Small intestine (tissue), 16 donors: ENCODE measurements at places on chromosomes 7 and 10. TPM values are rescaled to one million over a fixed set of nuclear protein-coding genes. Genes with fewer than 3 reads are reported as not detected.

Gene MBL2
- polyA plus RNA-seq, result not detected

- no peak for DNase-seq
Measured at GRCh38 chr10:29987471-29987870, 71.9 kb downstream of the JCAD start.

DNA sequence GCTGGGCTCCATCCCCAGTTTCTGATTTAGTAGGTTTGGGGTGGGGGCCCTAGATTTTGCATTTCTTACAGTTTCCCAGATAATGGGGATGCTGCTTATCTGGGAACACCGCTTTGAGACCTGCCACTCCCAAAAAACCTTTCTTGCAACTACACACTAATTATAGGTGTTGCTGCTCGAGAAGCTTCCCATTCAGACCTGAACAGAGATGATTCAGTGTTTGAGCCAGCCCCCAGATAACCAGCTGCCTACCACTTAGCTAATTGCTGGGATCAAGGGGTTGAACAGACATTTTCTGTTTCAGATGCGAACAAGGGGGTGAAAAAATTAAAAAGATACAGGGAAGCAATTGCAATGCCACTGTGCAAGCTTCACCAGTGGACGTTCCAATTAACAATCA is 448.5 kb downstream of the KCNMA1 start:
- no peak for DNase-seq

Gene HPS1
- 89.3 TPM for polyA plus RNA-seq

Gene ABCC2
- 5.6 TPM for polyA plus RNA-seq

Gene HOGA1
- polyA plus RNA-seq, result 0.45 TPM

Gene DGKI
- not detected for polyA plus RNA-seq

Gene TUBAL3
- 44.3 TPM for polyA plus RNA-seq

Gene CBLL1
- polyA plus RNA-seq, result 6.2 TPM

GRCh38 chr7:2650451-2650850 is 18.7 kb downstream of the TTYH3 start:
- no peak for DNase-seq

Gene TUBB8
- polyA plus RNA-seq, result 1.1 TPM

DNA sequence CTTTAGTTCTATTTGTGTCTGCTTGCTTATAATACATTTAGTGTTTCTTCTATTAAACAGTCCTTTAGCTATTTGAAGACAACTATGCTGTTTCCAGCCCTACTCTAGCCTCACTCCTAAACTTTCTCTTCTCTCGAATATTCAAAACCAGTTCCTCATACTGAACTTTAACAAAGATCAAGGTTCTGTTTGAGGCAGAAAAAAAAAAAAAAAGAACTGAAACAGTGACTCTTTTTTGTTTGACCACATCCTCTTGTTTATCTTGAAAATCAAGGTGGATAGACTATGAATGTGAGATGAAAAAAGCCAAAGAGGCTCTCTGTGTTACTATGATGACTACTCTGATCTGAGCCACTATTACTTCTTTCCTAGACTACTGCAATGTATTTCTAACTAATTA is 154.3 kb downstream of the ZNF365 start:
- peak; percentile 27 for DNase-seq

DNA sequence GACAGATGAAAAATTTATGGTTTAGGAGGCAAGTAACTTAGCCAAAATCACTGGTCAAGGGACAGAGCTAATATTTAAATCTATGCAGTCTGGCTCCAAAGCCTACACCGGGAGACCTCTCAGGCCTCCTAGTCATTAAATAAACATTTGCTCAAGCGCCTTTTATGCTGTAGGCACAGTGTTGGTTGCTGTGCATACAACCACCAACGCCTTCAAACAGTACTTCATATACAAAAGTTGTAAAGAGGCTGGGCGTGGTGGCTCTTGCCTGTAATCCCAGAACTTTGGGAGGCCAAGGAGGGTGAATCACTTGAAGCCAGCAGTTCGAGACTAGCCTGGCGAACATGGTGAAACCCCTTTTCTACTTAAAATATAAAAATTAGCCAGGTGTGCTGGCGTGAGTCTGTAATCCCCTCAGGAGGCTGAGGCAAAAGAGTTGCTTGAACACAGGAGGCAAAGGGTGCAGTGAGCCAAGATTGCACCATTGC is 159.8 kb downstream of the MAGI2 start:
- no peak for DNase-seq

DNA sequence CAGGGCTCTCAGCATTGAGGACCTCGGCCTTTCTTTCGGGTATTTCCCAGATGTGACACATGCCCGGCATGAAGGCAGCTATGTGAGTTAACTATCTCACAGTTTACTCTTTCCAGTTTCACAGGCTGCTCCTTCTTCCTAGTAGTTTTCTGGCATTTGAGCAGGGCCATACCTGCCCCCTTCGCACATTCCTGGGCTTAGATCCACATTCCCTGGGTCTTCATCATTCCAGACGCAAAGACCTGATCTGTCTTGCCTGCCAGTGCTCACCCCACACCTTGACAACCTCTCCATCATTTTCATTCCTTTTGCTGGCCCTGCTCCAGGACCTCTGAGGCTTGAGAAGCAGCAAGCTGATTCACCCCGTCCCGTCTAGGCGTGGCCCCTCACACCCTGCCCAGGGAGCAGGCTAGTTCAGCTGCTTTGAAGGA is 227.5 kb downstream of the WDR11 start:
- no peak for DNase-seq

GRCh38 chr10:51318399-51319172 is 244.3 kb downstream of the PRKG1 start:
- no peak for DNase-seq

DNA sequence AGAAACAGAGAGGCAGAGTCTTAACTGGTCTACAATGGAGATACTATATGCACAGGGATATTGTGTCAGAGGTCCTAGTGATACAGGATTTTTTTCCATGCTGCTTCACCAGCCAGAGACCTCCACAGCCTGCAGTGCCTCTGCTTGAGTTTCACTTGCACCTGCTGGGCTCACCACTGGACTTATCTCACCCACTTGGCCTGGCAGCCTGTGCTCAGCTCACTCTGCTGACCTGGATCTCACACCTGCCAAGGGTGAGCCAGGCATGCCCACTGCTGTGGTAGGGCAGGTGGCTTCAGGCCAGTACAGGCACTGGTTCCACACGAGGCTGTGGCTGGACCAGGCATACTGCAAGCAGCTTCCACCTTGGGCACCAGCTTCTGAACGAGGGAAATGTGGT is 36.6 kb downstream of the PNLIPRP3 start:
- DNase-seq, result no peak

DNA sequence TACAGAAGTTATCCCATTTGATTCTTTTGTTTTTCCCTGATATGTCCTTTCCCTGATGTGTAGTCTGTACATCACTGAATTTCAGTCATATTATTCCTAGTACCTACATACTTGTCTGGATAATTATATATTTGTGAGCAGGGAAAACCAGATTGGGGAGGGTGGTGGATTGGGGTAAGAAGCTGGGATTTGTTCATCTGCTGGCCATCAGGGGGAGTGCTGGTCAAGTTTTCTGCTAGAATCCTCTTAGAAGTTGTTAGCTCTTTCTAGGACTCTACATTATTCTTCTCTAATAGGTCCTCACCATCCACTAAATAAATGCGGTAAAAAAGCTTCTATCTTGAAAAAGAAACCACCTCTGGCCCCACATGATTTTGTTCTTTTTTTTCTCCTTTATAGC is 232.7 kb upstream of the TAC1 start:
- peak; percentile 48 for DNase-seq

DNA sequence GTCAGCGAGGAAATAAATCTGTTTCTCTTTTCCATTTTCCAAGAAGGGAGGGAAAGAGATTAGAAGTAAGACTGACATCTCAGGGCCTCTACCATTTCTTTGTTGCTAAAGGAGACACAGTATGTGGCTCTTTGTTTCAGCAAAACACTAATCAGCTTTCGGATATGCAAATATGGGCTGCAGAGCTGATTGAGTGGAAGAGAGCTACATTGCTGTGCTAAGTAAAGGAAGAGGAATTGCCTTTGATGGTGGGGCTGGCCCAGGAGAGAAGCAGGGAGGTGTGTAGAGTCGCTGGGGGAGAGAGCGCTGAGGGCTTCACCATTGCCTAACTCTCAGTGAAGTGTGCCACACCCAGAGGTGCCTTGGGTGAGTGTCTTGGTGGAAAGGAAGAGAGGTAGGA is 284.8 kb downstream of the SDK1 start:
- no peak for DNase-seq

- DNase-seq, result peak; percentile 29
Measured at GRCh38 chr10:99531026-99531695, 1.6 kb upstream of the NKX2-3 start.

DNA sequence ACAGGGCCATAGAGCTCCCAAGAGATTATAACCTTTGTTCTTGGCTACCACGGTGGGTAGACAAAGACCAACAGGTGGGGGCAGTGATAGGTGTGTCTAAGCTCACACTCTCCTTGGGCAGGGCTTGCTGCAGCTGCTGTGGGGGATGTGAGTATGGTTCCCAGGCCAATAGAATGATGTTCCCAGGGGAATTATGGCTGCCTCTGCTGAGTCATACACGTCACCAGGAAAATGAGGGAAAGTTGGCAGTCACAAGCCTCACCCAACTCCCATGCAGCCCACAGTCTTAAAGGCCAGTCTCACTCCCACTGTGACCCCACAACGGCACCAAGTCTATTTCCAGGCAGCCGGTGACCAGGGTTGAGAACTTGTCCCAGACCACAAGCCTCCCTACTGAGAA is 453.4 kb upstream of the PODXL start:
- DNase-seq, result no peak

GRCh38 chr7:110803602-110804143 is 287.3 kb upstream of the LRRN3 start:
- no peak for DNase-seq

Gene DCLRE1C
- polyA plus RNA-seq, result 4.7 TPM

- DNase-seq, result no peak
Measured at GRCh38 chr10:110032801-110033700, 25.3 kb downstream of the ADD3 start.

DNA sequence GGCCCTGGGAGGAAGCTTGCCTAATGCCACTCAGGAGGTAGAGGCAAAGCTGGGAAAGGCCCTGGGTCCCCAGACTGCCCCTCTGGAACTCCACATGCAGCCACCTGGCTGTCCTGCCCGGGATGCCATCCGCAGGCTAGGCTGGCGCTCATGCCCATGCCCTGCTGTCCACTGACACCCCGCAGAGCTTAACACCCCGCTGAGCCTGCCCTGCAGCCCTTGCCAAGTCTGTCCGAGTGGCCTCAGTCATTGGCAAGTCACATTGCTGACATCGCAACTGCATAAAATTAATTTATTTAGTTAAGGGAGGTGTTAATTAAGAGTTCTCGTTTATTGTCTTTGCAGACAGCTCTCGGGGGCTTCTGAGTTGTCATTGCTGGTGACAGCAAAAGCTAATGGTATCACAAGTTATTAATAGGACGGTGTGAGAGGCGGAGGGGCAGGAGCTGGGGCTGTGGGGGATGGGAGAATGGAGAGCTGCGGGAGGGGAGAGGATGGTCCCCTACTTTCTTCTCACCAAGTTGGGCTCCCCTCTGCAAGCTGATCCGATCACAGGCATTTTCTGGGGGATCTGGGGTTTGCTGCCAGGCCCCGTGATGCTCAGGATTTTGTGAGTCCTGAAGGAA is 55.6 kb upstream of the PCBD1 start:
- no peak for DNase-seq

- no peak for DNase-seq
Measured at GRCh38 chr7:91883676-91884362, 3.3 kb upstream of the MTERF1 start.

DNA sequence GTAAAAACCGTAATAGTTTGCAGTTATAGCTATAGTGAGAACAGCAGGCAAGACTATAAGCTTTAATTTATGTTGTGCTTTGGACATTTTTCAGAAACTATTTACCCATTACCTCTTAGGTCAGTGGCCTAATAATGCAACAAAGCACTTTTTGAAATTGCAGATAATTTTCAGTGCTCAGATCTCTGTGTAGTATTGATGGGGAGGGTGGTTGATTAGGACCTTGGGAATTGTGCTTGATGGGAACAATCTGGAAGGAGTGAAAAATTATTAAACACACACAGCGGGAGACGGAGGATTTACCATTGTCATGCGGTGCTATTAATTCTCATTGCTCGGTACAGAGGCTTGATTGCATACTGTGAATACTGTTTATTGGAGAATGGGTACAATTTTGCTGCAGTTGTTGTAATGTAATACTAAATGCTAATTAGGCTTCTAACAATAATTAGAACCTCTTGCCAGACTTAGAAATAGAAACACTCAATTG is 304.8 kb downstream of the LRMDA start:
- no peak for DNase-seq
